ENCODE measurements at places on chromosomes 4 and X.
A peak's percentile ranks its signal among the peaks of the same experiment; 100 is the strongest.

DNA sequence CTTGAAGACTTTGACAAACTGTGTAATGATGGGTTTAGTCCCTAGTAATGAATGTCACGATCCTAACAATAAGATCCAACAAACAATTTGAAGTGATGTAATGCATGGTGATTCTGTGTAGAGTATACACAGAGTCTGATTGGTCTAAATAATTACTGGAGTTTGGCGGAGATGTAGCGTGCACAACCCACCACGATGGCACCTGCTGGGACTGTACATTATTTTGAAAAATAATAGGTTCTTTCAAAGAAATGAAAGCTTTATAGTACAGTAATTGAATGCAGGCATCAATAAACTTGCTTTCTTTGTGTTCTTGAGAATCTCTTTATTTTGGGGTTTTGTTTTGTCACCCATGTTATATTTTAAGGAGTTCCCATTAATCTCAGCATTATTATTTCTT, 902.2 kb upstream of the PCDH7 start:
- no peak for DNase-seq

DNA sequence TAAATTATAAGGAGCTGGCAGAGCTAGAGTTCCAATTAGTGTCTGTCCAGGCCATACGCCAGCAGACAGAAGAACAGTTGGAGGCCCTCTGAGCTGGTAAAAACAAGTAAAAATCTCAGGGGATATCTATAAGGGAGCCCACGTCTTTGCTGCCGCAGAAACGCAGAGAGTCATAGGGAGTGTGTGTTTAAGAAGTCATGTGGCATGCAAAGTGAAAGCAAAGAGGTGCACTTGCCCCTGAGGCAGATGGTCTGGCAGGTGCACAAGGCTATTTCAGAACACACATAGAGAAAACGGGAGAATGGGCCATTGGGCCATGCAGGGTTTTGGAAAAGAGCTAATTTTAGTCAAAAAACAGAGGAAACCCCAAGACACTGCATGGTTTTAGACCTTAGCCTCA, 92.7 kb downstream of the NAP1L3 start:
- no peak for DNase-seq

GRCh38 chr4:915595-915994, 16.5 kb downstream of the GAK start:
- no peak for DNase-seq

GRCh38 chrX:100648458-100649417, 4.7 kb downstream of the SRPX2 start:
- no peak for DNase-seq

GRCh38 chr4:189988877-189989431, 38.1 kb downstream of the FRG2 start:
- DNase-seq, result peak; percentile 31

DNA sequence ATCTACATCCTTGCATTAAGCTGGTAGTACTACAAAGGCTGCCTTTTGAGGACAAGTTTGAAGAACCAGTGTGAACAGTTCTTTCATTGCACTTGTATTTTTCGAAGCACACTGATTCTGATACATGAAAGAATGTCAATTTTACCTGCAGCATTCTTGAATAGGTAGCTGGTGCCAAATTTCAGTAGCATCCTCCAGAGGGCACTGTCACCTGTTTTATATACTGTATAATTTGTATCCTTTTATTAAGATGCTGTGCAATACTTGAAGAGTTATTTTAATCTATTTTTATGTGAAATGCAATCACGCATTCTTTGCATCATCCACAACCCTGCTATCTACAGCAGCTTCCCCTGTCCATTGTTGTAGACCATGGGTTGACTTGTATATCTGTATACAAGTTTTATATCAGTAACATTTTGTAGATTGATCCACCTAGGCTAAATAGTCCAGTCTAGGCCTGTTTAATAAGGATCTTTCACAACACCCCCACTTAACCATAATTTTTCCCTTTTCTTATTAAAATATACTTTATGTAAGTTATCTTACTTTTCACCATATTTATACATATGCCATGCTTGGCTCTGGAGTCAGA, 325.7 kb downstream of the PCDH7 start:
- DNase-seq, result no peak

DNA sequence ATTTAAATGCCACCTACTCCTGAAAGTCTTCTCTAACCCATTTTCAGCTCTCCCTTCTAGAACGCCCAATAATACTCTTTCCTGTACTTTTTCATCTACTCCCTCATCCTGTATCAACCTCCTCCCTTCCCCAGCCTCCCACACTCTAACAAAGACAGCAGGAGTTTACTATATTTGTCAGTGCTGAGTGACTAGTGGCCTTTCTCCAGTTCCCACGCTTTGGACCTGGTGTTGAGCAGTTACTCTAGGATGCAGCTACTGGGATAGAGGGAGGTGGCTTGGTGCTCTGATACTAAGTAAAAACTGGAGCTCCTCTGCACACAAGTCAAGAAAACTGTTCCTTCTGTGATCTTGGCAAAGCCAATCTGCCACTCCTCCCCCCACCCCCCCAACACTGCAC, 36.1 kb upstream of the KLHL13 start:
- no peak for DNase-seq

DNA sequence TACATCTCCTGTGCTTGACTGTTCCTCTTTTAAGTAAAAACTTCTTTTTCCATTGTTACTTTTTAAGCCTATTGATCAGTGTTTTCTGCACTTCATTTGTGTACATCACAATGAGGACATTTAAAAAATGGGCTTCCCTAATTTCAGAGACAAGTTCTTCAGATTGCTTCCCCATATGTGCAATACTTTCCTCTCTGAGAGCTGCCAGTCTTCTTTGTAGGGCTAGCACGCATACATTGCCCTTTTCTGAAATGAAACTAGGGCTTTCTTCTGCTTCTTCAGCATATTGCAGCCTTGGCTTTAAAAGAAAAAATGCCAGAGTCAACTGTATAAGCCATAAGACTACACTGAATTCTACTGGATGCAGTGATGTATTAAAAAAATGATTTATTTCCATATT, 37.8 kb downstream of the FAT4 start:
- no peak for DNase-seq

DNA sequence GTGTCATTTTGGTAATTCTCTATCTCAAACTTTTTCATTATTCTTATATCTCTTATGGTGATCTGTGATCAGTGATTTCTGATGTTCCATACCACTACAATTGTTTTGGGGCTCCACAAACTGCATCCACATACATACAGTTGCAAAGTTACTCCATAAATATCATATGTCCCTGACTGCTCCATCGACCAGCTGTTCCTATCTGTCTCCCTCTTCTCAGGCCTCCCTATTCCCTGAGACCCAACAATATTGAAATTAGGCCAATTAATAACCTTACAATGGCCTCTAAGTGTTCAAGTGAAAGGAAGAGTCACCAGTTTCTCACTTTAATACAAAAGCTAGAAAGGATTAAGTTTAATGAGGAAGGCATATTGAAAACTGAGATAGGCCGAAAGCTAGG, 108.7 kb downstream of the ANAPC10 start:
- no peak for DNase-seq

DNA sequence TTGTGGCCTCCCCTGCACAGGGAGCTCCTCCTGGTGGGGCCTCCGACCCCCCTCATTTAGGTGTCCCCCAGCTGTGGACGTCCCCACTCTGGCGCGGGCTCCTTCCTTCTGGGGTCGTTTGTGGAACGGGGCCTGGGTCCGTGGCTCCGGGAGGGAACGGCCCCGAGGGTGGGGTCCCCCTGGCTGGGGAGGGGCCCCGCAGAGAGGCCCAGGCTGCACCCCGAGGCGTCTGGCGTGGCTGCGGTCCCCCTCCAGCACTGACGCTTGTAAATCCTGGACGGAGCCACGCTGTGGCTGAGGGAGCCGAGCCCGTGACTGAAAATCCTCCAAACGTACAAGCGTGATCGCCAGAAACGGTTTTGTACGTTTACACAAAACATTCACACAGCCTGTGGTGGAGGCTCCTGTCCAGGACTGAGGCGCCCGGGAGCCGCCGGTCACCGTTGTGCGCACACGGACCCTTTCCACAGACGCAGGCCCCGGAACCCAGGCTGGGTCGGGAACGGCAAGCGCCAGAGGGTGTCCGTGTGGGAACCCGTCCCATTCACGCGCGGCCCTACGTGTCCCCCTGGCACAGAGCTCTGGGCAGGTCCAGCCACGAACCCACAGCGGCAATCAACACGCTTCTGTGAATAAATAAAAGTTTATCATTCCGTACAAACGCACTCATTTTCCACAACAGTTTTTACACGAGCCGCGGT, 15.2 kb upstream of the GTPBP6 start:
- DNase-seq, result no peak

DNA sequence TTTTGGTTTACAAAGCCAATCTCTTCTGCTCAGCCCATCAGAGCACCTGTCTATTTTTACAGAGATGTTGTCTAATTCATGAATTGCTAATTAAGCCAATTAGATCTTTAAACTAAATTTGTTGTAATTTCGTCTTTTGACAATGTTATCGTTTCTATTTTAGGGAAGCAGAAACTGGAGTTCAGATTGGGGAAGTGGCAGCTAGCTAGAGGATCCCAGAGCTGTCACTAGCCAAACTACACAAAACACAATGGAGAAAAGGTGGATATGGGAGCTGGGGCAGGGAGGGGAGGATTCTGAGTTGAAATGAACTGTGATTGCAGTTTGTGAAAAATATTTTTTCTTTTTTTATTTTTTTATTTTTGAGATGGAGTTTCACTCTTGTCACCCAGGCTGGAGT, 35.8 kb downstream of the CASP3 start:
- no peak for DNase-seq

Measured in GM20000 (cell line).